Activated T-helper 9 cell treated with anti-CD3 and anti-CD28 coated beads, Interleukin-2, amount 50 U/mL, for 16 hours (primary cell): ENCODE measurements at places on chromosomes 6 and 20.

- DNase-seq, result no peak
Observed at GRCh38 chr20:21092806-21093205, 13.4 kb downstream of the LINC00237 start.

- DNase-seq, result no peak
Observed at GRCh38 chr20:13913131-13913530, 77.3 kb downstream of the SEL1L2 start.

- no peak for DNase-seq
Observed at GRCh38 chr20:23622839-23623343, 14.9 kb downstream of the CST3 start.

- DNase-seq, result no peak
Observed at GRCh38 chr6:5466281-5467136, 205.2 kb downstream of the FARS2 start.

- no peak for DNase-seq
Observed at GRCh38 chr6:126767711-126768110, 350.8 kb upstream of the RSPO3 start.
